Heart left ventricle (tissue), 16 donors: ENCODE measurements at places on chromosomes 7 and 10. TPM values are rescaled to one million over a fixed set of nuclear protein-coding genes. Genes with fewer than 3 reads are reported as not detected.

The TMEM273 gene
- 19.5 TPM for polyA plus RNA-seq

The CPED1 gene
- polyA plus RNA-seq, result 3.6 TPM

- DNase-seq, result no peak
Measured at GRCh38 chr7:129271500-129272355, 46.9 kb downstream of the AHCYL2 start.

GRCh38 chr10:123245264-123245663 lies 91.1 kb downstream of the BUB3 start:
- no peak for DNase-seq

DNA sequence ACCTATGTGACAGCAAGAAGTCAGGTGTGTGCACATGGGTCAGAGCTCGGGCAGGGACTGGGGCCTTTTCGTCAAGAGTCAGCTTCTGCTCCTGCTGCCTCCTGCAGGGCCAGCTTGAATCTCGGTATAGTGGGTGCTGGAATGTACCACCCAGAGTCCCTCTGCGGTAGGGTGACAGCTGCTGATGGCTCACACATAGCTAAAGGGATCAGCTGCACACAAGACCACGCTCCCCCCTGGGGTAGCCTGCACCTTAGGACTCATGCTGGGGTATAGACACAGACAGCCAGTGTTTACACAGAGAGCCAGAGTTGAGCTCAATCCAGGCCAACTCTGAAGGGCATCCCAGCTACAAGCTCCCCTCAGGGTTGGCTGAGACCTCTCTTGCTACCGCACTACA lies 14.0 kb upstream of the COL13A1 start:
- DNase-seq, result no peak

DNA sequence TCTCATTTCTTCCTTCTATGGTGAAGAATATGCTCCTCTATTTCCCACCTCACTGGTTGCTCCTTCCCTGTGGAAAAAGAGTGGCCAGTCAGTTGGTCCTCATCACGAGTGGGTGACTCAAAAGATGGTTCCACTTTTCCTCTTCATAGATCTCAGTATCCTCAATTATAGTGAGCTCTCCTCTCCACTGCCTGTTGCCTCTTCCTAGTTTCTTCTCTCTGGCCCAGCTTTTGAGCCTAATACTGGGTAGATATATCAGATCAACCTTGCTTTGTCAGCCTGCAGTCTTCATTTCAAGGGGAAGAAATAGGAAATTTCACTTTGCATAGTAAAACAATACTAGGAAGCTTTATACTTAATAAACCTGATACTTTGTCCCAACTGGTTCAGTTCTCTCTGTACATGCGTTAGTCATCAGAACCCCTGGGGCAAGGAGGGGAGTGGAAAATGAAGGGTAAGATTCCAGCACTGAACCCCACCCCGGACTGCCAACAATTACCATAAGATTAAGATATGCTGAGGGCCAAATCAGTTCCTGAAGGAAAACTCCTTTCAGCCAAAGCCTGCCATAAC lies 15.5 kb upstream of the WNT16 start:
- DNase-seq, result no peak

DNA sequence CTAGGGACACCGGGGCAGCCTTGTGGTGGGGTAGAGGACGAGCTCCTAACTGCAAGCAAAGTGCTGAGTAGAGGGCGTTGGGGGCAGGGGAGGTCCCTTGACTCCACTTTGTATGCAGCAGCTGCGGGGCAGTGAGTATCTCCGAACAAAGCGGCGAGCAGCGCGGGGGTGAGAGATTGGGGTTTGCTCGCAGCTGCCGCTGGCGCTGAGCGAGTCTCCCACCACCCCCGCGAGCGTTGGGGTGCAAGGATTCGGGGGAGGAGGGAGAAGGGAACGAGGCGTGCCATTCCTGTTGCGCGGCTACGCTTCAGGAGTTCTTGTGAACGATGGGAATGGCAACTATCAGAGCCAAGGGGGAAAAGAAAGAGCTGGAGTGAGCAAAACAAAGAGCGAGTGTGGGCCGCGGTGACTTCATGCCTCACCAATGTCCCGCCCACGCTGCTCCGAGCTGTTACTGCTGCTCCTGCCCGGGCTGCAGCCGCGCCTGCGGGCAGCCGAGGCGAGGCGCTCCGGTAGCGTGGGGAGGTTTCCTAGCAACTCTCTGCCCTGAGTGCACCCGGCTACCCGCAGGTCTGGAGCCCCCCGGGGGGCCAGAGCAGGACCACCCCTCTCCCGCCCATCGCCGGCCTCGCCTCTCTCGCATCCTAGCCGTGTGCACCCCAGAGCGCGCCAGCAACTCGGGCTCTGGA lies at the start of gene ITGB8:
Gene ITGB8, plus strand, starts transcription at position 662 of the 689 bp plus-strand sequence. CDS start 907 bp downstream, outside the sequence.
- DNase-seq, result peak; percentile 90

DNA sequence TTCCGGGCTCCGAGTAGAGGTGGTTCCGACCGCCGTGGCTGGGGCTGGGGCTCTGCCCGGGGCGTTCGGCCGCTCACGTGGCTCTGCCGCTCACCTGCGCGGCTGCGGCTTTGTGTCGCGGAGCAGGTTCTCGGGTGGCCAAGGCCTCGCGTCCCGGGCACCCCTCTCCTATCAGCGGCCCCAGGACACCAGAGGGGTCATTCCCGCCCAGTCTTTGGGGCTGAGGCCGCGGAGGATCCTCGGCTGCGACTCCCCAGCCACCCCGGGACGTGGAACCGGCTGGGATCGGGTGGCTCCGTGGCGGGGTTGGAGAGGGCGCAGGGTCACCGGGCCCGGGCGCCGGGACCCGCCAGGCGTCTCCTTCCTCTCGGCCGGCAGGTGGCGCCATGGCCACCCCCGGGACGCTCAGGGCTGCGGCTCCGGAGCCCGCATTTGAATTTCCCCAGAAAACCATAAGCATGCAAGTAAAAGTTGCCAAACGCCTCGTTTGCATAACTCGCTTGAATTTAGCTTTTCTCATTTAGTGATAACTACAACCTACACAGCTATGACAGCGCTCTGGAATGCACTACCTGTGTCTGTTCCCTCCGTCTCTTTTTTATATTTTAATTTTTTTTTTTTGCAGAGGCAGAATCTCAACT lies 1.2 kb downstream of the COL26A1 start:
- peak; percentile 57 for DNase-seq

DNA sequence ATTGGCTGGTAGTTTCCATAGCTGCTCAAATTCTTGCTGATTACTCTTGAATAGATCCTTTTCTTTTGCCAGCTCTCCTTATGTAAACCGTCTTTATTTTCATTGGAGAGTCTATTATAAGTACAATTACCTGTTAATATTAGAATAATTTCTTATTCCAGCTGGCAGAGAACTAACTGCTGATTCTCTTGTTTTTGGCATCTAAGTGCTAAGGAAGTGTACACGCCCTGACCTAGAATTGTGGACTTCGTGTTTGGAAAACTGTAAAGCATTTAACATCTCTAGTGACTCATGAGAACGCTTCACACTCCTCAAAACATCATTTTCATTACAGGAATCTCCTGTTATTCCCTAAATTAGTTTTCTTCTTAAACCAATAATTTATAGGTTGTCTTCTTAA lies 39.9 kb upstream of the FAM171A1 start:
- DNase-seq, result no peak

DNA sequence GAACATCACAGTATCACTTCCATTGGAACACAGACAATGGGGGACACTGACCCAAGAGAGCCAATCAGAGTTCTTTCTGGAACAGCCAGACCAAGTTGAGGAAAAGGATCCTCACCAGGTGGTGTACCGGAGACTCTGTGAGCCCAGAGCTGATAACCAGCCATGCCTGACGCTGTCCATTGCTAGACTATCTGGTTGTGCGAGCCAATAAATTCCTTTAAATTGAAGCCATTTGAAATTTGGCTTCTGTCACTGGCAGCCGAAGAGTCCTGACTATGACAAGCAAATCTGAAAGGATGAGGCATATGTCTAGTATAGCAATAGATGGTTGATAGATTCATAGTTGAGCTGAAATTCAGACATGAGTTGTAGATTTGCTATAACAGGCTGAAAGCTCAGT lies 3.1 kb upstream of the LHPP start:
- no peak for DNase-seq

DNA sequence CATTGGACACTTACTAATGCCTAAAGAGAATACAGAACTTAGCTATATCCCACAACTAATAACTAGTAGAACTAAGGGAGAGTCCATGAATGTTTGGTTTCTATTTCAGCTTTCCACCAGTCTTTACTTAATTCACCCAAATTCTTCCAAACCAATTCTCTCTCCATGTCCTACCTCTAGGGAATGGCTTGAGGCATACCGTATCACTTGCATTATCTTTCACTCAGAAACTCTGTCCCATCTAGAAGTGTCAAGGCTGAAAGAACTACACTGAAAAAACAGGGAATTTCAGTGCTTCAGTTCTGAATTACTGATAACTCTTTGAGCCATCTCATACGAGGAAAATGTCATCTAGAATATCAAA lies 758 bp downstream of the TMEM168 start:
- DNase-seq, result no peak
